ENCODE measurements at places on chromosomes 4 and X.

DNA sequence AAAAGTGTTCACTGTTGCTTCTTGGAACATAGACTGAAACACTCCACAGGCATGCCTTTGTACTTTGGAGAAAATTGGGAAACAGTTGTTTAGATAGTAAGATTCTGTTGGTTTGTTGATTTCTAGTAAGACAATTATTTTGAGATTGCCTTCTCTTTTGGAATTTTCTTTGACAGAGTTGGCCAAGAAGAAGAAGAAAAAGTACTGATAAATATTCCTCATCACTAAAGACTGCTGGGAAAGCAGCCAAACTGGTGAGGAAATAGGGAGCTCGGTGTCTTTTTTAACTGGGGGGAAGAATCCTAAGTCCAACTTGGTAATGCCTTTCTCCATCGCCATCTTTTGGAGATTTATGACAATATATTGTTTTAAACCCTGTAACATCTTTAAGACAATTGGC, 370.7 kb downstream of the GPAT3 start:
- no peak for DNase-seq

GRCh38 chr4:28948501-28948900, 1771.7 kb upstream of the PCDH7 start:
- no peak for DNase-seq

- no peak for DNase-seq
Measured at GRCh38 chr4:81595798-81596610, 124.3 kb upstream of the RASGEF1B start.

GRCh38 chrX:41912923-41913322, 10.4 kb downstream of the CASK start:
- DNase-seq: no peak

- peak; percentile 28 for DNase-seq
Measured at GRCh38 chr4:8176547-8177399, 18.2 kb upstream of the ABLIM2 start.

DNA sequence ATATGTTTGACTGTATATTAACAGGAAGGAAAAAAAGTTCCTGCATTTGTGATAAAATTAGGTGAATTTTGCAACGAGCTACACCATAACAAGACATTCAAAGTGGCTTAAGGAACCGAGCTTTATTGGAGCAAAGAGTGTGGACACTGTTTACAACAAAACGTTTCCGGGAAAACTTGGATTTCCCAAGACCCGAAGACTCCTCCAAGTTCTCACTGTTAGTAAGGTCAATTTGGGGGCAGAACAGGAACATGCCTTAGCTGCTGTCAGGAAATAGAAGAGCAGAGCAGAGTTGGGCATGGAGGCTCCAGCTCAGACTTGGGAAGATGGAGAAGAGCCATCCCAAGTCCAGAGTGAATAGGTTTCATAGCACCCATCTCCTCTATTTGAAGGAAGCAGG, 16.5 kb downstream of the ADH6 start:
- DNase-seq: no peak
